Hepatocyte (in vitro differentiated cells): ENCODE measurements at places on chromosomes 3 and 15. TPM values are rescaled to one million over a fixed set of nuclear protein-coding genes. Genes with fewer than 3 reads are reported as not detected.

- DNase-seq: no peak
Observed at GRCh38 chr3:40229386-40229785, 80.1 kb upstream of the EIF1B start.

DNA sequence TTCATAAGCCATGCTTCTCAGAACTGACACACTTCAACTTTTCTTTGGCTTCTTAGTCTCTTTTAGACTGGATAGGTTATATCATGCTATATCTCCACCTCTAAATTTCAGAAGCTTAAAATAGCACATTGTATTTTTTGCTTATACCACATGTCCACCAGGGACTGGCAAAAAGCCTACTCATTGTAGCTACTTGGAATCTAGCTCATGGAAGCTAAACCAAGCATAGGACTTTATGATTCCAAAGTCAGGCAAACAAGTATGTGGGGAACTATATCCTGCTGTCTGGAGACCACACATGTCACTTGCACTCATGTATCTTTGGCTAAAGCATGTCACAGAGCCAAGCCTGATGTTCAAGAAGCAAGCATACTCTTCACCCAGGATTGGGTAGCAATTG lies 245.0 kb upstream of the RASGRP1 start:
- DNase-seq: no peak

- no peak for DNase-seq
Observed at GRCh38 chr3:56833536-56833935, 31.8 kb upstream of the ARHGEF3 start.

GRCh38 chr3:9248522-9249271 lies 749 bp downstream of the SRGAP3 start:
- DNase-seq: no peak

DNA sequence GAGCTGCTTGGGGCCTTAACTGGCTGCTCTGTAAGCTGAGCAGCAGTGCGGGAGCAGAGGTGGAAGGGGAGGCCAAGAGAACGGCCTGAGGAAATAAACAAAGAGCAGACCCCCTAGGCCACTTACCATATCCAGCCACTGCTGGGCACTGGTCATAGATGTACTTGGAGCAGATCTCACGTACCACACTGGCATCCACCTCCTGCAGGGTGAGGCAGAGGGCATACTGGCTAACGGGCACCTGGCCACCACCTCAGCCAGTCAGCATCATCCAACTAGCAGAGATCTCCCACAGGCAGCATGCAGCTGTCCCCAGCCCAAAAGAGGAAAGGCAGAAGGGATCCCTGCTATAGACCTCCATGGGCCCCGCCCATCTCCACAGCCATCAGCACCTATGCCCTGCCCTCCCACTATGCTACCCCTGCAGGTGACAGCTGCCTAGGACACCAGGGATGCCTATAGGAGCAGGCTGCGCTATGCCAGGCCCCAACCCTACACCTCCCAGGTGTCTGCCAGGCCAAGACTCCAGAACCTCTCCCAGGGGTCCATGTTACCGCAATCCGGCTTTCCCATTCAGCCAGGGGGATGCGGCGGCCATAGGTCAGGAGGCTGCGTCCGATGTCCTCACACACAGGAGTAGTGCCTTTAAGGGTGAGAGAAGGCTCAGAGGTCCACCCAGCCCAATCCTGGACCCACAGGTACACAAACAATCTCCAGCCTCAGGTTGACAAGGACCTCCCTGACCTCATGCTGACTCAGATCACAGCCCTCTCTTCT lies 4.6 kb upstream of the COL7A1 start:
- no peak for DNase-seq

DNA sequence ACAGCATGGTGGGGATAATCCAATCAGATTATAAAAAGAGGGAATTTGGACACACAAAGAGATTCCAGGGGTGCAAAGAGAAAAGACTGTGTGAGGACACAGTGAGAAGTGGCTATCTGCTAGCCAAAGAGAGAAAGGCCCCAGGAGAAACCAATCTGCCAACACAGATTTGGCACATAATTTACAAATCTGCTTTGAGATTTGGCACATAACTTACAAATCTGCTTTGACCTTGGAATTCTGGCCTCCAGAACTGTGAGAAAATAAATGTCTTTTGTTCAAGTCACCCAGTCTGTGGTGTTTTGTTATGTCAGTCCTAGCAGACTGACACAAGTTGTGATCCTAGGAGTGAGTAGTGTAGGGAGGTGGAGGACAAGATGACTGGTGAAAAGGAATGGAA lies 3.5 kb upstream of the TM4SF18 start:
- DNase-seq: no peak

DNA sequence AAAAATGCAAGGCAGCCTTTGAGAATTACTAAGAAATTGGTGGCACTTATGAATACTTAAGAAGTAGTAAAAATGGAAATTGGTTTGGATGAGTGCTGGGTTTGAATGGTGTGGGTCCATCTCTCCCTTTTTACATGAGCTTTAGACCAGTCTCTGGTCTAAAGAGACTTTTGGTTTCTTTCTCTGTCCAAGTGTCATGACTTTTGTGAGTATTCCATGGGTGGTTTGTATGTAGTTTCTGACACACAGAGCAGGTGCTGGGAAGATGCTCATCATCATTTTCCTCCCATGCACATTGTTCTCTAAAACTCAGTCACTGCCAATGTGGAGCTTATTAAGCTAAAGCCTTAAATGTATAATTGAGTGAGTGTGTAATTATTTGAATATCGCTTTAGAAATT lies 63.5 kb downstream of the KAT2B start:
- DNase-seq: no peak

- DNase-seq: no peak
Observed at GRCh38 chr3:12974334-12974733, 98.9 kb downstream of the IQSEC1 start.

GRCh38 chr3:14430706-14431451 lies 28.5 kb downstream of the SLC6A6 start:
- DNase-seq: no peak

DNA sequence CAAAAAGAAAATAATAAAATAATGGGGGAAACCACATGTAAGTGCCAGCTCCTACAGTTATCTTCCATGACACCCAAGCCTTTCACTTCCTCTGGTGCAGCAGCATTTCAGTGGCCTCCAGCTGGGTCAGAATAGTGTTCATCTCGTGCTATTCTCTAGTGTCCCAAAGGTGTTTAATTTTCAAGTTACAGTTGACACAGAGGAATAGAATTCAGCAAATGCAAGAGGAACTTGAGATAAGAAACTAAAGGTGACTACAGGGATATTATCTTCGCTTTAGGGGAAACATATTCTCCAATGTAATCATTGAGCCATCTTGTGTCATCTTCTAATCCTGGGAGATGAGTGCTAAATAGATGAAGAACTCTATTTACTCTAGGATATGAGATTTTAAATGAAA lies 212.8 kb downstream of the EPHA3 start:
- no peak for DNase-seq

- no peak for DNase-seq
Observed at GRCh38 chr15:43469867-43470266, 23.1 kb downstream of the TP53BP1 start.

GRCh38 chr15:44713006-44713966 lies 2.0 kb downstream of the B2M start:
- DNase-seq: no peak

DNA sequence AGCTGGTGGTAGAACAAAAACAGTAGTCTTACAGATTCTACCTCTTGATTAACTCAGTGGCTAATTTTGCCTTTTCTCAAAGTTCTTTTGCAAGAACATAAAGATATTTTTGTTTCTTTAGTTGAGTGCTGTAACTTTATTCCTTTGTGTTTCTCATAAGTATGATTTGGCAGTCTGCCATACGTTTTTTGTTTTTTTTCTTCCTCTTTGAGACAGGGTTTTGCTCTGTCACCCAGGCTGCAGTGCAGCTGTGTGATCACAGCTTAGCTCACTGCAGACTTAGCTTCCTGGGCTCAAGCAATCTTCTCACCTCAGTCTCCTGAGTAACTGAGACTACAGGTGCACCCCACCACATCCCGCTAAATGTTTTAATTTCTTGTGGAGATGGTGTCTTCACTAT lies 22.4 kb downstream of the B3GNT5 start:
- DNase-seq: peak; percentile 55

- no peak for DNase-seq
Observed at GRCh38 chr3:70182166-70182565, 130.3 kb downstream of the MDFIC2 start.

DNA sequence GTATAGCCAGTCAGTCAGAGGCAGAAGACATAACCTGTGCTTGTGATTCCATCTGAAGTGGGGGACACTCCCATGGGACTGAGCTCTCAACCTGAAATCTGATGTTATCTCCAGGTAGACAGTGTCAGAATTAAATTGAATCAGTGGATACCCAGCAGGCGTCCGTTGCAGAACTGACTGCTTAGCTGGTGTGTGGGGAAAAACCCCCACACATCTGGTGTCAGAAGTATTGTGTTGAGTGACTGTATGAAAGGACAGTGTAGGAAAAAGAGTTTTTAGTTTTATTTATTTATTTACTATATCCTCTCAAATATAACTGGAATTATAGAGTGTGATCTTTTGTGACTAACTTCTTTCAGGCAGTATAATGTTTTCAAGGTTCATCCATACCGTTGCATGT lies 10.4 kb downstream of the KPNA4 start:
- no peak for DNase-seq

GRCh38 chr3:113501597-113501996 lies 13.4 kb downstream of the SPICE1 start:
- no peak for DNase-seq

DNA sequence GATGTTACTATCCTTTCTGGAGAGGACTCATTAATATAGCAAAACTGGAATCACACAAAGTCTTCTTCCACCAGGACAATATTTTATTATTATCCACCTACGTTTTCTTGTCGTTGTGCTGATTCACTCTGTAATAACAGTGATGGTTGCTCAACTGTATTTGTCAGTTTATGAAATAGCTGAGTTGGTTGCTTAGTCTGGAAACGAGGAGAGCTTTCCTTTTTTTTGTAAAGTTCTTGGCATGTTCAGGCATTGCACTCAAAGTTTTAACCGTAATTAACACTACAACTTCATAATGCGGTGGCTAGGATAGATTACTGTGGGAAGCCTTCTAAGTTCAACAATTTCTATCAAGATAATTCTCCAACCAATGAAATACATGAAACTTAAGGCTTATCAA lies 131.2 kb downstream of the RAP2B start:
- DNase-seq: no peak

- peak; percentile 1 for DNase-seq
Observed at GRCh38 chr15:25175789-25176615, 221.2 kb downstream of the SNRPN start.

- no peak for DNase-seq
Observed at GRCh38 chr3:16928386-16929132, 43.8 kb downstream of the PLCL2 start.

- DNase-seq: no peak
Observed at GRCh38 chr3:151925876-151926275, 52.4 kb downstream of the SUCNR1 start.

DNA sequence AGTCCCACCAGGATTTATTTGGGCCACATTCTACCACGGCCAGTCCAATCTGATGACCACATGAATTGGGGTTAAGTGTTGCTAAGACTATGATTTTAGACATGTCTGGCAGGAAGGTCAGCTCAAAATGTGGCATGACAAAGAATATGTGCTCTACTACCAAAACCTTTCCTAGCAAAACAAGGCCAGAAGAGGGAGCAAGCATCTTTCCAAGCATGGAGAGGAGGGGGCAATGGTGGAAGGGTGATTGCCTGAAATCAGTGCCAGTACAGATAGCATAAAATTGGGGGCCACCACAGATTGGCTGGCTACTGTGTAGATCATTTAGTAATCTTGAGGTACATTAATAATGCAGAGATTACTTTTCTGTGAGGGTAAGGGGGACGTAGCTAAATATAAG lies 43.2 kb downstream of the TMEM39A start:
- no peak for DNase-seq

- DNase-seq: peak; percentile 90
Observed at GRCh38 chr15:66566963-66567531, 1.2 kb upstream of the LCTL start.

- no peak for DNase-seq
Observed at GRCh38 chr3:151639418-151639740, 94.3 kb upstream of the AADACL2 start.

DNA sequence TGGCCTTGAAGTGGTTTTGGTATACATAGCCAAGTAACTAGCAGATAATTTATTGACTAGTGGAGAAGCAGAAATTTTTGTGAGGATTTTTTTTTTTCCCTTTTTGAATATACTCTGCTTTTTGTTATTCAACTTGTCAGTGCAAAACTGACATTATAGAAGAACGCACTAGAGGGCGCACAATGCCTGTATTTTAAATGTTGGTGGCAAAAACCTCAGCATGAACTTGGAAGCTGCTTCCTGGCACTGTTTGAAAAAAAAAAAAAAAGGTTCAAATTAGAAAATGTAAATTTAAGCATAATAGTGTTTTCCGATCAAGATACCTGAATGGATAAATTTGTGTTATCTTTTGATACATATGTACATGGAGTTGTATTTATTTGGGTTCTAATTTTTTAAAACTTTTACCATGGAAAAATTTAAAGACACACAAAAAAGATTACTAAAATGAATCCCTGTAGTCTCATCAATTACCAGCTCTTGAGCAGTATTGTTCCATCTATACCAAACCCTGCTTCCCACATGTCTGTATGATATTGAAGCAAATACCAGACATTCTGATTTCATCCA lies 56.0 kb downstream of the SLC25A26 start:
- DNase-seq: peak; percentile 83

DNA sequence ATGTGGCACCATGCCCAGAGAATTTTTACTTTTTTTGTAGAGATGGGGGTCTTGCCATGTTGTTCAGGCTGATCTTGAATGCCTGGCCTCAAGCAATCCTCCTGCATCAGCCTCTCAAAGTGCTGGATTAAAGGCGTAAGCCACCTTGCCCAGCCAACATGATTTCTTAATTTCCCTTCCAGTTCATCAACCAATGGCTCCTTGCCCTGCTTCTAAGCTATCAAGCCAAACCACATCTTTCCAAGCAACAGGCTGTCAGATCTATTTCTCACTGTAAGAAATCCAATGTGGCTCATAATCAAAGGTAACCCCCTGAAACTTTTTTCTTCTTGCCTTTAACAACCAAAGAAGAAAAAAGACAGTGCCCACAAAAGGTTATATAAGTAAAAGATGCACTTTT lies 204.2 kb upstream of the ICE2 start:
- DNase-seq: no peak

GRCh38 chr3:23041918-23042696 lies 161.0 kb upstream of the UBE2E2 start:
- no peak for DNase-seq

GRCh38 chr3:69051756-69052471 lies at the start of gene TMF1:
Gene TMF1 (minus strand): TSS chr3:69052333. CDS start chr3:69052086, 247 bp downstream.
- DNase-seq: peak; percentile 100

GRCh38 chr3:9911863-9912262 lies 5.0 kb upstream of the IL17RC start:
- DNase-seq: no peak

The SKOR1 gene
- total RNA-seq: 0.12 and 0.23 TPM in 2 replicates

The CTXN2 gene
- total RNA-seq: 0.12 TPM in 1 of 2 replicates, not detected in the other

The AP4E1 gene
- total RNA-seq: 10.6 and 12.4 TPM in 2 replicates

The A4GNT gene
- 0.16 and 0.67 TPM in 2 replicates for total RNA-seq

The AGBL1 gene
- total RNA-seq: 0.12 TPM in 1 of 2 replicates, not detected in the other

The SPINK8 gene
- not detected in 2 replicates for total RNA-seq

The SPATA12 gene
- total RNA-seq: 0.08 and 0.10 TPM in 2 replicates

The P2RY14 gene
- 0.24 TPM in 1 of 2 replicates, not detected in the other for total RNA-seq

The CCDC54 gene
- total RNA-seq: not detected in 2 replicates

The SAMMSON gene
- 0.10 TPM in 1 of 2 replicates, not detected in the other for total RNA-seq

The CKMT1A gene
- 3.3 and 7.7 TPM in 2 replicates for total RNA-seq

The SHQ1 gene
- total RNA-seq: 16.2 and 16.8 TPM in 2 replicates

The CHL1 gene
- 0.20 and 0.52 TPM in 2 replicates for total RNA-seq
